ENCODE measurements at places on chromosomes 7 and 10.

DNA sequence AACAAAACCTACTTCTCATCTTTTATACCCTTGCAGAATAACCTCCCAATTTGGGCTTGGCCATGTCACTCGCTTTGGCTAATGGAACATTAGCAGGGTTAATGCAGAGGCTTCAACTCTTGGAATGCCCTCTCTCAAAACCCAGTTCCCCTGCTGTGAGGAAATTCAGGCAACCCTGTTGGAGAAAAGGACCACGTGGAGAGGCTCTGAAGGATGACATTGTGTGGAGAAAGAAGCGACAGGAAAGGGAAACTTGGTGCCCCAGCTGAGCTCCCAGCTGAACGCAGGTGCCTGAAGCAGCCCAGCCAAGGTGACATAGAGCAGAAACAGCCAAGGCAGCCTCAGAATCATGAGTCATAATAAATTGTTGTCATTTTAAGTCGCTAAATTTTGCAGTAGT lies 214.2 kb upstream of the GHITM start:
- DNase-seq: no peak

DNA sequence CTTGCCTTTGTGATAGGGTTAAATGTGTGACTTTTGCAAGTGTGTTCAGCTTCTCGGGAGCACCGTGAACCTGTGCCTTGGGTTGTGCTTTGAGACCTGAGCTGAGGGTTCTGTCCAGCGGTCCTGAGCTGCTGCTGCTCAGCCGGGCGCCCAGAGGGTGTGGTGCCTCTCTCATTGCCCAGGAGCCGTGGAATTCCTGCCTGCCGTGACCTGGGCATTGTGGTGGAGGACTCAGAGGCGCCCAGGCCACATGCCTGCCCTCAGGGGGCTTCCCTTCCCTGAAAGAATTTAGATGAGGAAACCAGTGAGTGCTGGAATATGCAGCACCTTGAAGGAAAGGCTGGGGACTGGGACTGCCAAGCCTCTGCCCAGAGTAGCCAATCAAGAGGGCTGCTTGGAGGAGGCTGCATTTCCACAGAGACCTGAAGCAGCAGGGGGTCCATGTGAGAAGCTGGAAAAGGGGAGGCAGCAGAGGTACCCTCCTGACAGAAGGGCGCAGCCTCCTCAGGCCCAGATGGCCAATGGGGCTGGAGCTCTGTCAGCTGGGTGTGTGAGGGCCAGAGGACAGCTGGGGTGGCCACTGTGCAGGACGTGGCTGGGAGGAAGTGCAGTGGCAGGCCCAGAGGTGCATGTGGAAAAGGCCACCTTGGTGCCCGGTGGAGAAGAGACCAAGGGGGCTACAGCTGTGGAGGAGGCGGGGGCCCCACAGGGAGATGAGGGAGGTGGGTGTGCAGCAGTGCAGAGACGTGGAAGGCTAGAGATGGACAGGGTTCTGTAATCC lies 107.3 kb downstream of the NKX6-2 start:
- DNase-seq: no peak

GRCh38 chr10:119346095-119346832 lies 138.9 kb downstream of the GRK5 start:
- no peak for DNase-seq

GRCh38 chr7:88666626-88667025 lies 92.9 kb upstream of the ZNF804B start:
- no peak for DNase-seq

GRCh38 chr10:97991871-97992270 lies 38.5 kb downstream of the CRTAC1 start:
- no peak for DNase-seq

GRCh38 chr10:105139363-105139896 lies 498.3 kb downstream of the SORCS3 start:
- DNase-seq: no peak

DNA sequence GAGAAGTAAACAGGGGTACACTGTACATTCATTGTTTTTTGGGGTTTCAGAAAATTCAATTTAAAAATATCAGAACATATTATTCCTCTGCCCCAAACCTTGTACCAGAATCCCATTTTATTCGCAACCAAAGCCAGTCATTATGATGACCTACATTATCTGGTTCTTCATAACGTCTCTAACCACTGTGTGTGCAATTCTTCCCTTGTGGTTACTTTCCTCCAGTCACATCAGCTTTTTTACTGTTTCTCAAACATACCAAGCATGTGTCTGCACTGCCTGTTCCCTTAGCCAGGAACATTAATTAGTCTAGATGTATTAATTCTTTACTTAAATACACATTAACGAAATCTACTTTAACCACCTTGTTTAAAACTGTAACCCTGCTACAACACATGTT lies 64.8 kb downstream of the THSD7A start:
- no peak for DNase-seq

- no peak for DNase-seq
These were observed 91.0 kb upstream of the TMEM72 start for GRCh38 chr10:44820094-44820493.

- DNase-seq: no peak
These were observed 67.0 kb downstream of the MDFIC start for GRCh38 chr7:114988755-114989375.

DNA sequence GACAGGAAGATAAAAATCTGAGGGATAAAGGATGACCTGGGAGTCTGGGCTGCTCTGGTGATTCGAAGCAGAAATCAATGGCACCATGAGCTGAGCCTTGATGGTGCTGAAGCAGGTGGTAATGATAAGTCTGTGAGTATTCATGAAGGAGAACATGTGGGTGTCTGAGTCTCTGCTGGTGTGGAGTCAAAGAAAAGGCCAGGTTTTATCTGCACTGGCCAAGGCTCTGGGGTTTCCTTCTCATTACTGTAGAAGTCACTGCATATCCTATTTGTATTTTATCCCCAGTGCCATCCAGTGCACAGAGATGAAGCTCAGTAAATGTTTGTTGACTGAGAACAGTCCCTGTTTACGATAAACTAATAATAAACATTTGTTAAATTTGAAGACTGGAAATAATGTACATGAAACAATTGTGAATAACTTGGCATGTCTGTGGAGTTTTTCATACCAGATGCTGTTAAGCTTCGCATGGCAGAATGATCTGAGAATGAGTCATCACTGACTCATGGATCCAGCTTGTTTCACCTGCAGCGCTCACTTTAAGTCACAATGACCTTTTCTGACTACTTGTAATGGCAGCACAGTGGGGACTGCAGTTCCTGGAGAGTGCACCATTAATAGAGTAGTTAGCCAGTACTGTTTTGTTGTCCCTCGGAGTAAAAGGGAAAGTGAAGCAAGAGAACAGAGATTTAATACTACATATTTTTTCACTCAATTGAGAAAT lies 538.5 kb downstream of the HTR7 start:
- no peak for DNase-seq

GRCh38 chr7:27615420-27616185 lies 47.1 kb downstream of the HIBADH start:
- DNase-seq: no peak

DNA sequence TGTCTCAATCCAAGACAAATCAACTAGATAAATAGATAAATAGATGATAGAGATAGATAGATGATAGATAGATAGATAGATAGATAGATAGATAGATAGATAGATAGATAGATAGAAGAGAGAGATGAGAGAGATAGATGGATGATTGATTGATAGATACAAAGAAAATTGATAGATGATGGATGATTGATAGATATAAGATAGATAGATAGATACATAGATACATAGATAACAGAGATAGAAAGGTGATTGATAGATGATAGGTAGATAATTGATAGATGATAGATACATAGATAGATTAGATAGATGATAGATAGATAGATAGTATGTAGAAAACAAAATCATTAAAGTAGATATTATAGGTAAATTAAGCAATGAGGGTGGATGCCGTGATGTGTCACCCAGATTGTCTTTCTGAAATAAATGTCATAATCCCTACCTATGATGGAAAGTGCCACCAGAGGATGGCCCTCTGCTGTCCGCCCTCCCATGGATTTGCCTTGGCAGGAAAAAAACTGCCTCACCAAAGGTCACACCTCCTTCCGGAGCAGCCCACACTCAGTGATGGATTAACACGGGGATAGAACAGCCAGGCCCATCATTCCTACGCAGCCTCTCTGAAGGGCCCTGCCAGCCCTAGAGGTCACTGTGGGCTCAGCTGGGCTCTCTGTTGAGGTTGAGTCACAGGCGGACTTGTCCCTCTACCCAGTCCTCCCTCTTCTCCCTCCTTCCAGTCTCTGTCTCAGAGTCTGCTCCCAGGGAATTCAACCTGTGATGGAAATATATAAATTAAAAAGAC lies 50.8 kb downstream of the KCNH2 start:
- no peak for DNase-seq

DNA sequence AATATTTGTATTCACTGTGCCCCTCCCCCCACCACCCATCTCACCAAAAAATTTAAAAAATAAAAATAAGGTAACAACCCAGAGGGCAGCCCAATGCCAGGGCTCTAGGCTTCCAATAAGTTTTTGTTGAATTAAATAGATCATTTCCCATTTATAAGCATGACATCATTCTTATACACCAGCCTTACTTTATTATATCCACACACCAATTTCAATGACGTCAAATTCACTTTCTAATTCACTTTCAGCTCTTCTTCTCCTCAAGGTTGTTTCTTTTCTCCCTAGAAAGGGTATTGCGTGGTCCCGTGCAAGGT lies 1.2 kb upstream of the DKK1 start:
- no peak for DNase-seq

DNA sequence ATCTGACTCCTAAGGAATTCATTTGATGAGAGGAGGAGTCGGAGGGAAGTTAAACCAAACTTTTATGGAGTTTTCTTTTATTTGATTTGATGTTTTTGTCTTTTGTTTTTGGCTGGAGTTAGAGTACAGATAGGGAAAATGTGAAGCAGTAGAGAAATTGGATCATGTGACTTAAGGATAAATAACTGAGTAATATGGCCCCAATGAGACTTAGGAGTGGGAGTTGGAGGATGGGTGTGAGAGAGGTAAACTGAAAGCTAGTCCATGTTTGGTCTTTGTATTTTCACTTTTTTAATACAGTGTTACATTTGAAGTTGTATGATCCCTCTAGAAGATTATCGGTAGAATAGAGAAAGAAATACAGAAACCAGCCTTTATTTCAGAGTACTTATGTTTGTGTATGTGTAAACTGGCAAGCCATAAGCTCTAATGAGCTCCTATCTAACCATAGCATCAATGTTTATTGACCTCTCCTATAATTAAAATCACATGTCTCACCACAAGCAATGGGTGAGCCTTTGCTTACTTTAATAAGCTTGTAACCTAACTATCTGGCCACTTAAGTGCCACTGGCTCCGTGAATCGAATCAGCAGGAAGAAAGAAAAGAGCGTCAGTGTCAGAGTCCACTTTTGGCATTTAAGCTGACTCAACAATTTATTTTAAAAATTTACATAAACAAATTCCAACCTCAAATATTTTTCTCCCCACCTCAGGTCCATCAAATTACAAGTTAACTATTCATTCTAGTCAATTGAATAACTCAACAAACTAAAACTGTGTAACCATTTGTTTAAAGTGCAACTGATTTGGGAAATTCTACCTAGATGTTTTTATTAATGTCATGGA lies 113.8 kb downstream of the EPDR1 start:
- DNase-seq: no peak

GRCh38 chr10:30185916-30186315 lies 126.5 kb upstream of the JCAD start:
- no peak for DNase-seq

DNA sequence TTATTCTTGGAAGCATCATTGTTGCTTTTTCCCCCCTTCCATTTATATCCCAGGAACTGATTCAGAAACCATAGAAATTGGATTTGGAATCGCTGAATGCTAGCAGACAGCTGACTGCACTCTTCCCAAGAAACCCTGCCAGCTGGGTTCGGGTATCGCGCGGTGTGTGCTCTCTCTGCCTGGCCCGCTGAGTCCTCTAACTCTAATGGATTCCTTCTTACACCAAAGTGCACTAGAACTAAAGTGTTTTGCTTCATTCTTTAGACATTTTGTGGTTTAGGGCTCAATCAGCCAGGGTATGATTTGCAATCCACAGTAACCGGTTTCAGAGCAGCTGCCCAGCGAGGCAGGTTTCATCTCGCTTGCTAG lies 92.2 kb downstream of the EGFR start:
- no peak for DNase-seq
